ENCODE measurements at places on chromosomes 2 and 18.
A peak's percentile ranks its signal among the peaks of the same experiment; 100 is the strongest.

DNA sequence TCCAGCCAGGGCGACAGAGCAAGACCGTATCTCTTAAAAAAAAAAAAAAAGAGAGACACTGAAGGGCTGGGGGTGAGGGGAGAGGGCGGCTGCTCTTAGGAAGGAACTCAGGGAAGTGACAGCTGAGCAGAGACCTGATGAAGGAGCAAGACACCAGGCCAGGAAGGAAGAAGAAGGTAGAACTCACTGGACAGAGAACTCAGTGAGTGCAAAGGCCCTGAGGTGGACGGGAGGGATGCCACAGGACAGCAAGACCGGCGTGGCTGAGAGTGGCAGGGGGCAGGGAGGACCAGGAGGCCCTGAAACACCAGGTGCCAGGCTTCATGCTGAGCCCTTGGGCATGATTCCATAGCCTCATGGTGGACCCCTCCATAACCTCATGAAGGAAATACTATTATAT is 18.2 kb downstream of the BIN1 start:
- H3K4me1 ChIP-seq = peaks cover 27% of the 10 kb centered on the region
- H3K27ac ChIP-seq = no peak overlapping the region
- H3K36me3 ChIP-seq = no peaks in the 10 kb centered on the region
- no peak overlapping the region for H3K4me3 ChIP-seq
- peaks cover 54% of the 10 kb centered on the region for H3K27me3 ChIP-seq
- no peak for DNase-seq

DNA sequence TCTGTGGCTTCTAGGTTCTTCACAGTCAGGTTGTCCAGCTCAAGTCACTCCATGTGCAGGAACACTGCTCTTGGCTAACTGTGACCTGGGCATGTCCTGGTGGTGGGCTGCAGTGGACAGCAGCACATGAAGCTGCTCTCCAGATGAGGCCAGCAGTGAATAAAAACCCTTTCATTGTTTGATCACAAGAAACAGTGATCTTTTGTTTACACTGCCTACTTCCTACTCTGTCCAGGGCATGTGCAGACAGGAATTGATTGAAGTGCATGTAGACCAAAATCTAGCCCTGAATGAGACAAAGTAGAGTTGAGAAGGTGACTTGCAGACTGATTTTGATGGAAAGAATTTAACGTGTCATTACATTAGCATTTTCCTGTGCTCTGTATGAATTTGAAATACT is 34.9 kb downstream of the BCL2L11 start:
- no peak overlapping the region for H3K4me3 ChIP-seq
- DNase-seq = no peak
- peaks cover 23% of the 10 kb centered on the region for H3K4me1 ChIP-seq
- no peaks in the 10 kb centered on the region for H3K27me3 ChIP-seq
- H3K36me3 ChIP-seq = peaks cover 34% of the 10 kb centered on the region

DNA sequence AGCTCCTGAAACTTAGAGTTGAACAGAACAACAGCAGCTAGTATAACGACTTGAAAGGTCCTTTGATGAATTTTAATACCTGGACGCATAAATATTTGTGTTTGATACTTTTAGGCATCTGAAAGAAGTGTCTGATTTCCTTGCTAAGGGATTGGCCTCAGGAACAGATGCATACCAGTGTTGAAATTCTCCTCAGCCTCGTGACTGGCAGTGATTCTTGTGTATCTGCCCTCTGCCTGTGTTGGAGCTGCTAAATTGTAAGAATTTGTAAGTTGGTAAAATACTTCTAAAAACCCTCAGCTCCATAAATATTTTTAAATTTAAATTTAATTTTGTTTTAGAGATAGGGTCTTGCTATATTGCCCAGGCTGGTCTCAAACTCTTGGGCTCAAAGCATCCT is 22.4 kb upstream of the SCYGR1 start:
- no peaks in the 10 kb centered on the region for H3K36me3 ChIP-seq
- H3K4me3 ChIP-seq = no peak overlapping the region
- no peaks in the 10 kb centered on the region for H3K27me3 ChIP-seq
- no peak for DNase-seq

GRCh38 chr2:23681356-23682140 is 245.4 kb downstream of the ATAD2B start:
- peaks cover 2% of the 10 kb centered on the region for H3K4me1 ChIP-seq
- H3K27ac ChIP-seq = no peak overlapping the region
- H3K36me3 ChIP-seq = no peaks in the 10 kb centered on the region
- no peak overlapping the region for H3K4me3 ChIP-seq
- no peak for DNase-seq
- H3K27me3 ChIP-seq = peaks cover 8% of the 10 kb centered on the region

DNA sequence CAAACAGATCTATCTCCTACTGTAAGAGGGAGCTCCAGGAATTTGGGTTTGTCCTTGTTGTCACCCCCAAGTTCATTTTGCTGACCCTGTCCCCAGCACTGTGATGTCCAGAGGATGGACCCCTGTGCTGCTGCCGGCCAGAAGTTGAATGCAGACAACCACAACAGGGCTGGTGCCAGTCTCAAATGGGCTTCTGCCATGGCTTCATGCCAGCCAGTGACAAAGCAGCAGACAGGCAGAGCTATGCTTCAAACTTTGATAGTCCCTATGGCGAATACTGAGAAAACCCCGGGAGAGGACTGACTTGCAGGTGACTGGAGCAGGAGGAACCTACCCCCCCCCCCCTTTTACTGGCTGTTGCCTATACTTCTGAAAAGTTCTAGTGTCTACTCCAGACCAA is 3.2 kb downstream of the SMAD7 start:
- H3K36me3 ChIP-seq = peaks cover 67% of the 10 kb centered on the region
- H3K4me1 ChIP-seq = peaks cover 62% of the 10 kb centered on the region
- no peak overlapping the region for H3K27ac ChIP-seq
- H3K27me3 ChIP-seq = peaks cover 35% of the 10 kb centered on the region
- H3K4me3 ChIP-seq = peak overlapping the region; percentile 92

All from activated naive CD4-positive, alpha-beta T cell treated with anti-CD3 and anti-CD28 coated beads, Interleukin-2, amount 10 ng/mL, durations not matched to agents 7 days and 5 days (primary cell).